ENCODE measurements at places on chromosomes 16 and 17.

GRCh38 chr17:17058304-17058703, 16.0 kb downstream of the MPRIP start:
- no peak for DNase-seq

GRCh38 chr17:78174346-78174869, 6.0 kb downstream of the SYNGR2 start:
- DNase-seq, result no peak

GRCh38 chr16:49278944-49279725, 2.5 kb downstream of the CBLN1 start:
- DNase-seq, result no peak

DNA sequence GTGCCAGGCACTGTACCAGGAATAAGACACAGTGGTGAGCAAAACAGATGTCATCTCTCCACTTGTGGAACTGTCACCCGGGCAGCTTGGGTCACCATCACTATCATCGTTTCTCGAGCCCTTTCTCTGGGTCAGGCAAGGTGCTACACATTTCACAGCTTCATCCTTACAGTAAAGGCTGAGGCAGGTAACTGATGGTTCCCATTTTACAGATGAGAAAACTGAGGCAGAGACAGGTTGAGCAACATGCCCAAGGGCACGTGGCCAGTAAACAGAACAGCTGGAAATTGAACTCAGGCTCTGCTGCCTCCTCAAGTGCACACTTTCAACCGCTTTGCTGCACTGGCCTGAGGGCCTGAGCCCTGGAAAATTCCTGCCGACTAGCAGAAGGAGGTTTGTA, 294.6 kb downstream of the XYLT1 start:
- no peak for DNase-seq

DNA sequence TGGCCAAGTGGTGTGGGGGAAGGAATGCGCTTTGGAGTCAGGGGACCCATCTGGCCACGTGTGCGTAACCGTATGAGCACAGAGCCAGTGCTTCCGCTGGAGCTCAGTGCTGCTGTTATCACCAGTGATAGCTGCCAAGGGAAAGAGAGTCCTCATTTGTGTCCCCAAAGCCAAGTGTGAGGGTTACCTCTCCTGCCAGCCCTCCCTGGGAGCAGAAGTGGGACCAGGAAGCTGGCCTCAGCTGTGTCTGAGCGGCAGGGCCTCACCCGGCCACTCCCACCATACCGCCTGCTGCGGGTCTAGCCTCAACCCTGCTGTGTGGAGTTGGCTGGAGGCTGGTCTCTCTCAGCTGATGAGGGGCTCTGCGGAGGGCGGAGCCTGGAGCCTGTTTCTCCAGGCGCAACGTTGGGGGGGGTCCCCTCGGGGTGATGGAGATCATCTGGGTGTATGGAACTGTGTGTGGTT, 44.5 kb downstream of the MEAK7 start:
- DNase-seq, result no peak

GRCh38 chr17:32946375-32947135, 18.6 kb downstream of the TMEM98 start:
- DNase-seq, result no peak

DNA sequence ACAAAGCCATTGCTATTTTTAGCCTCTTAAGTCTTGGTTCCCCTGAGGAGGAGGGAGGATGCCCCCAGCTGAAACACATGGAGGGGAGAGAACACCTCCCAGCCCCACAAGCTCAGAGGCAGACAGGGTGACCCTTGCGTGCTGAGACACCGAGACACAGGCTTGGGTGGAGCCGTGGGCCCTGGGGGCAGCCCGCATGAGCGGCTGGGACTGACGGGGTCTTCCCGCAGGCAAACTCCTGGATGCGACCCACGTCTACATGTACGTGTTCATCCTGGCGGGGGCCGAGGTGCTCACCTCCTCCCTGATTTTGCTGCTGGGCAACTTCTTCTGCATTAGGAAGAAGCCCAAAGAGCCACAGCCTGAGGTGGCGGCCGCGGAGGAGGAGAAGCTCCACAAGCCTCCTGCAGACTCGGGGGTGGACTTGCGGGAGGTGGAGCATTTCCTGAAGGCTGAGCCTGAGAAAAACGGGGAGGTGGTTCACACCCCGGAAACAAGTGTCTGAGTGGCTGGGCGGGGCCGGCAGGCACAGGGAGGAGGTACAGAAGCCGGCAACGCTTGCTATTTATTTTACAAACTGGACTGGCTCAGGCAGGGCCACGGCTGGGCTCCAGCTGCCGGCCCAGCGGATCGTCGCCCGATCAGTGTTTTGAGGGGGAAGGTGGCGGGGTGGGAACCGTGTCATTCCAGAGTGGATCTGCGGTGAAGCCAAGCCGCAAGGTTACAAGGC, 9.8 kb downstream of the SLC16A3 start:
- no peak for DNase-seq

Measured in stimulated activated CD8-positive, alpha-beta memory T cell treated with anti-CD3 and anti-CD28 coated beads, Interleukin-2, amount 100 ng/mL, for 1 hour (primary cell).